A673 (cell line): ENCODE measurements at places on chromosomes 3 and 15.

DNA sequence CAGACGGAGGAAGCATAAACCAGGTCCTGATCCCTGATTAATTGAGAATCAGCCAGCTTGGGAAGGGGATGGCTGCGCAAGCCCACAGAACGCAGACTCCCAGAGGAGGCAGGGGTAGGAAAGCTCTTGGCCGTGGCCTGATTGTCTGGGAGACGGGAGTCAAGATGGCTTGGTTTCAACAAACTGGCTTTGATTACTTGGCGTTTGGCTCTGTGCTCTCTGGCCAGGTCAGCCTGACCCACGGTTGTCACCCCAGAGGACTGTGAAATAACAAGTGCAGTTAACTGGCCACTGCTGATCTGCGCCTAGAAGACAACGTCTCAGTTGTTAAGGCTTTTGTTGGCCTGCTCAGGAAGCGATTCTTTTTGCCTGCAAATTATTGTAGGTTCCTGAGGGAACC lies 387.0 kb upstream of the PROK2 start:
- DNase-seq, result no peak

DNA sequence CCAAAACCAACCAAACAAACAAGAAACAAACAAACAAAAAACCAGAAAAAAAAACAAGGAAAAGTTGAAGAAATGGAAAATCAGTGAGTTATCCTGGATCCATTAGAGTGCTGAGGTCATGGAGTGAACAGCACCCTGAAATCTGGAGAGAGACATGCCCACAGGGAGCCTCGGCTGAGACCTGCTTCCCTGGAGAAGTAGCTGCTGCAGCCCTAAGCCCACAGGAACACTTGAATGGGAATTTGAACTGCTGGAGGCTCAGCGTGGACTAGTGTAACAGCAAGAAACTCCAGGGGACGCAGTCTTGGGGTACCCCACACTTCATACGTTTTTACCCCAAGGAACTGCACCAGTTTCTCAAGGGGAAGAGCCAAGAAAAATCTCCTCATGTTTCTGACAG lies 144.1 kb upstream of the UBE3A start:
- no peak for DNase-seq

GRCh38 chr3:157633241-157633640 lies 130.0 kb upstream of the VEPH1 start:
- DNase-seq, result no peak

GRCh38 chr3:135891121-135891520 lies 74.4 kb upstream of the PPP2R3A start:
- DNase-seq, result no peak

DNA sequence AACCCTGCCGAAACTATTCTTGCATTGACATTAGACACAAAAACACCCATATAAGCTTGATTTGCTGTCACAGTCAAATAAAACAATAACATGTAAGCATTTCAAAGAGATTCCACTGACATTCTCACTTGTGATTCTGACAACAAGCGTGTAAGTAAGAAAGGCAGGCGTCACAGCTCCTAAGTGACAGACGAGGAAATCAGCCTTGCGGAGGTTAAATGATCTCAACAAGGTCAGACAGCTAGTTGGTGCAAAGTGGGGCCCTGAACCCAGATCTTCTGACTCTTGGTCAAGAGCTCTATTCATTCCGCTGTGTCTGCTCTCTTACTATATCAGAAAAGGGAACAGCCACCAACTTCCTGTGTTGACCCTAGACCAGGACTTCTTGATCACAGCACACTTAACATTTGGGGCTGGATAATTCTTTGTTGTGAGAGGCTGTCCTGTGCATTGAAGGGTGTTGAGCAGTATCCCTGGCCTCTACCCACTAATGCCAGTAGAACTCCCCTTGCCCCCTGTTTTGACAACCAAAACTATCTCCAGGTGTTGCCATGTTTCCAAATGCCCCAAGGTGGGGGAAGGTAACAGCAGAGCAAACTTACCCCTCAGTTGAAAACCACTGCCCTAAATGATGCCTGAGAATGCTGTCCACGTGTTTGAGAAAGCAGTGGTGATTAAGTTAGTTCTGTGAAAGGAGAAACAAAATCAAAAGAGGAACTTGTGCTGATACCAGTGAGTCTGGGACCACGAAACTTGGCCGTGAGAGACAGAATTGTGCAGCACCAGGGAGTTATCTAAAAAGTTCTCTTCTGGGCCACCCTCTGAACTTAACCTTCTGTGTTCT lies 86.1 kb downstream of the LIPC start:
- DNase-seq, result no peak

DNA sequence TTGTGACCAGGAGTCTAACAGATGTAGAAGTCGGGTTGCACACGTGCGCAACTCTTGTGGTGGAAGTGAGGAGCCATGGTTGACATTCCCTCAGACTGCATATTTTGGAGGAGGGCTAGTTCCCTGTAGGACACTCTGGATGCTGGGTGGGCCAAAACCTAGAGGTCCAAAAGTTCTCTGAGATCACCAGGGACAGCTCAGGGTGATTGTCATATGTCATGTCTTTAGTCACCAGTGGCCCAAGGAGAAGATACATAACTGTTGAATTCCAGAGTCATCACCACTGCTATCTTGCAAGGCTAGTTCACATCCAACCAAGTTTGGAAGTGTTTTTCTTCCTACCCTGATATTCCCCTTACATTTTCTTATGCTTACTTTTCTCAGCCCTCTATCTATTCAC lies 95.2 kb upstream of the C3orf80 start:
- DNase-seq, result no peak

DNA sequence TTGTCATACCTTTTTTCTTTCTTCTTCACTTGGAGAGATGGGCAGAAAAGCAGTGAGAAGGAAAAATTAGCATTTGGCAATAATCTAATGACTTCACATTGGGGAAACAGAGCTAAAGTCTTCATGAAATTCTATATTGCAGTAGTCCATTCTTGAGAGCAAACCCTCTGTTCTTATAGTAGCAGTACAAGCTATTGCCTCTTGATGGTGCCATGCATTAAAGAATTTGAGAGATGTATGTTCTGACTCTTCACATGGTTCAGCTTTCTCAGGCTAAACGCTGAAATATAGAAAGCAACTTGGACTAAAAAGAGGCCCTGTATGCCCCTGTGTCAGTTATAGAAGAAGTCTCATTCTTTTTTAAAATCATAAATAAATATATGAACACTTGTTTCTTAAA lies 36.0 kb downstream of the PHLDB2 start:
- peak; percentile 79 for DNase-seq

DNA sequence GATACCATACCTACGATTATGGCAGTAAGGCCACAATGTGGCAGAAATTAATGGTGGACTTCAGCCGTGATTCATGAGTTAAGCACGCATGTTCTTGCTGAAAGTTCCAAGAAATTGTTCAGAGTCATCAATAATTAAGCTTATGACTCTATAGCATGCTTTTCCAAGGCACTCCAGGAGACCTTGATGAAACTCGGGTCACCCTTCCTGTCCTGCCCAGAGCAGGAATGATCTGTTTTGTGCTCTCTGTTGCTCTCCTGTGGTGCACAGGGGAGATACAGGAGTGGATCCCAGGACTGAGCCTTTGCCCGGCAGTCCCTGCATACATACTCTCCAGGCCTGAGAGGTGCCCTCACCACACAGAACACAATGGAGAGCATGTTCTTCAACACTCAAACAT lies 141.6 kb upstream of the SLC2A2 start:
- DNase-seq, result peak; percentile 17
